ENCODE measurements at places on chromosomes 4 and X. TPM values are rescaled to one million over a fixed set of nuclear protein-coding genes. Genes with fewer than 3 reads are reported as not detected.

DNA sequence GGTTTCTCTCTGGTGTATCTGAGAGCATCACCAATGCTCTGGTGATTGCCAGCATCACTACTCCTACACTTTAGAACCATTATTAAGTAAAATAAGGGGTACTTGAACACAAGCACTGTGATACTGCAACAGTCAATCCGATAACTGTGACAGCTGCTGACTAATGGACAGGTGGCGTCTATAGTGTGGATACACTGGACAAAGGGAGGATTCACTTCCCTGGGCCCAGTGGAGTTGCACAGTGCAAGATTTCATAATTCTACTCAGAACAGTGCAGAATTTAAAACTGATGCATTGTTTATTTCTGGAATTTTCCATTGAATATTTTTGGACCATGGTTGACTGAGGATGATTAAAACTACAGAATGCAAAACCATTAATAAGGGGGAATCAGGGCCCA lies 97.8 kb downstream of the SHROOM3 start:
- H3K27me3 ChIP-seq: no peaks in the 10 kb centered on the region
- DNase-seq: no peak
- no peaks in the 10 kb centered on the region for H3K4me1 ChIP-seq
- H3K36me3 ChIP-seq: no peaks in the 10 kb centered on the region
- H3K27ac ChIP-seq: no peak overlapping the region

GRCh38 chr4:90624781-90625180 lies 497.6 kb downstream of the CCSER1 start:
- DNase-seq: no peak
- H3K27me3 ChIP-seq: no peaks in the 10 kb centered on the region
- no peak overlapping the region for H3K4me3 ChIP-seq
- H3K27ac ChIP-seq: no peak overlapping the region
- no peaks in the 10 kb centered on the region for H3K4me1 ChIP-seq

GRCh38 chrX:151765026-151765425 lies 30.5 kb downstream of the CNGA2 start:
- H3K4me1 ChIP-seq: no peaks in the 10 kb centered on the region
- H3K27ac ChIP-seq: no peak overlapping the region
- no peak for DNase-seq
- no peaks in the 10 kb centered on the region for H3K36me3 ChIP-seq
- H3K4me3 ChIP-seq: no peak overlapping the region

DNA sequence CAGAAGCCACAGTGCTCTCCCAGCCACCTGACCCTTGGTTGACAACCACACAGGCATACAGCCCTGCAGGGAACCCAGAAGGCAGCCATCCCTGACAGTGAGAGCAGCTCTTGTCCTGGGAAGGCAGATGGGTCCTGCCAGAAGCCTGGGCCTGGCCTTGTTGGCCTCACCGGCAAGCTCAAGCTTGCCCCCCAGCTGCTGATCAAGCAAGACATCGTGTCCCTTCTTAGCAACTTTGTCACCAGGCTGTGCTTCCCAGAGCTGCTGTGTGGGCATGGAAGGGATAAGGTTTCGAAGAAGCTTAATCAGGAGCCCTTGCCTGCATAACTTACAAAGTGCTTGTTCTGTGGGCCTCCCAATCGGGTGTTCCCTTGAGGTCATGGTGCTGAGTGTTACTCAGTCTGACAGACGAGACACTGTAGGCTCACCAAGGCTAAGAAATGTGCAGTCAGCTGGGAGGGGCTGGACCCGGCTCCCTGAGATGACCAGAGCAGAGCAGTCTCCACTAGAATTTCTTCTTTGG lies 6.8 kb upstream of the ABLIM2 start:
- no peak overlapping the region for H3K27ac ChIP-seq
- no peak overlapping the region for H3K4me3 ChIP-seq
- no peaks in the 10 kb centered on the region for H3K36me3 ChIP-seq
- no peaks in the 10 kb centered on the region for H3K27me3 ChIP-seq

DNA sequence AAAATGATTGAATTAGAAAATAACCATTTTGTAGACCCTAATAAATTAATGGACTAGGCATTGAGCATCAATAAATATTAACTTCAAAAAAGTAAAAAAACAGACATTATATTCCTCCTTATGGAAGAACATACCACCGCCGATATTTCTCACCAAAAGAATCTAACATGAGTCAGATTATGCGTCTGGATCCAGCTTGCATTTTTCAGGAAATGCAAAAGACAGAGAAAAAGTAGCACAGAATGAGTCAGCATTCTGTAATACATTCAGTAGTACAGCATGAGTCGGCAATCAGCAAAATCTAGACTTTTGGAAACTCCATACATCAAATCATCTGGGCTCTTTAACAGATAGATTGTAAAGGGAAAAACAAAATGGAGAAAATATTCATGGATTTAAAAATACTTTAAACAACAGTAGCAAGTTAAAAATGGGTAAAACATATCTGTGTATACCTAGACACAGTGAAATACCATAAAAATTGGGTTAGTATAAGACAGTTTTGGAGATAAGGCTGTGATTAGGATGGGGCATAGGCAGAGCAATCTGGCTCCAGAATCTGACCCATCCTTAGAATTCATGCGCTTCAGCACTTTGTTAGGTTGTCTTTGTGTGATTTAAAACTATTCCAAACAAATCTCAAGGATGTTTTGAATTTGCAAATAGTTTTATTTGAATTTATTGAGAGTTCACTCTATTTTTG lies 633.0 kb upstream of the FAM241A start:
- H3K4me3 ChIP-seq: no peak overlapping the region
- no peak overlapping the region for H3K27ac ChIP-seq
- H3K36me3 ChIP-seq: no peaks in the 10 kb centered on the region
- H3K4me1 ChIP-seq: no peaks in the 10 kb centered on the region
- H3K27me3 ChIP-seq: no peaks in the 10 kb centered on the region
- DNase-seq: no peak

The ARR3 gene
- 0.45 TPM for polyA plus RNA-seq

The GNL3L gene
- polyA plus RNA-seq: 8.1 TPM

The CLIC2 gene
- 4.7 TPM for polyA plus RNA-seq

All from spinal cord (tissue), 10 donors.